Heart right ventricle (tissue), 16 donors: ENCODE measurements at places on chromosomes 12 and 14. TPM values are rescaled to one million over a fixed set of nuclear protein-coding genes. Genes with fewer than 3 reads are reported as not detected.

The KRT6C gene
- not detected for total RNA-seq

The SLC4A8 gene
- total RNA-seq, result 0.61 TPM

The CEBPE gene
- not detected for total RNA-seq

The ZFC3H1 gene
- total RNA-seq, result 26.5 TPM

The DEPDC4 gene
- total RNA-seq, result 0.71 TPM

The CLEC2A gene
- not detected for total RNA-seq

The CNPY2 gene
- total RNA-seq, result 28.7 TPM

The ZNF10 gene
- total RNA-seq, result 6.5 TPM

The EXOC3L4 gene
- total RNA-seq, result 0.49 TPM

The TAS2R43 gene
- total RNA-seq, result 0.28 TPM

- no peaks in the 10 kb centered on the region for H3K27me3 ChIP-seq
- H3K27ac ChIP-seq, result no peak overlapping the region
- no peak overlapping the region for H3K4me3 ChIP-seq
- no peak for DNase-seq
Measured at GRCh38 chr14:85595981-85596380, 66.0 kb downstream of the FLRT2 start.

GRCh38 chr12:102977945-102978706 lies 20.7 kb downstream of the ASCL1 start:
- no peak overlapping the region for H3K4me3 ChIP-seq
- no peaks in the 10 kb centered on the region for H3K27me3 ChIP-seq
- no peak for DNase-seq
- H3K4me1 ChIP-seq, result no peaks in the 10 kb centered on the region

- H3K27me3 ChIP-seq, result no peaks in the 10 kb centered on the region
- no peak overlapping the region for H3K4me3 ChIP-seq
- H3K27ac ChIP-seq, result no peak overlapping the region
- peaks cover 5% of the 10 kb centered on the region for H3K36me3 ChIP-seq
Measured at GRCh38 chr12:32116897-32117296, 10.2 kb downstream of the BICD1 start.

DNA sequence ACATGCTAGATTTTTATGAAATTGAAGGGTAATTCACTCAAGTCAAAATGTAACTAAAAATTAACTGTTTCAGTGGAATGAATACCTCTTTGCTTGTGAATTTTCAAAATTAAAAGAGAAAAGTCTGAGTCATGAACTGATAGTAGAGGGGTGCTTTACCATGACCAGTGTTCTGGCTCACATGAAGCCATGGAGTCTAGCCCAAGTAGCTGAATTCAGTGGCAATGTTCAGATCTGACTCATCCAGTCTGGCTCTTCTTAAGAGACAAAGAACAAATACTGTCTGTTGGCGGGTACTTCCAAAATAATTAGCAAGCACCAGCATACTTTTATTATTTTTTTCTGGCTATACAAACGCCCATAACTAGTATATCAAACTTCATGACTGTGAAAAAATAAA lies 366.3 kb upstream of the GARIN6 start:
- H3K4me1 ChIP-seq, result no peaks in the 10 kb centered on the region
- no peak for DNase-seq
- no peaks in the 10 kb centered on the region for H3K27me3 ChIP-seq
- no peak overlapping the region for H3K27ac ChIP-seq
- no peak overlapping the region for H3K4me3 ChIP-seq

GRCh38 chr12:81998761-81999378 lies 239.7 kb upstream of the PPFIA2 start:
- no peak overlapping the region for H3K27ac ChIP-seq
- H3K36me3 ChIP-seq, result no peaks in the 10 kb centered on the region
- H3K4me3 ChIP-seq, result no peak overlapping the region
- H3K4me1 ChIP-seq, result no peaks in the 10 kb centered on the region
- no peaks in the 10 kb centered on the region for H3K27me3 ChIP-seq
- DNase-seq, result no peak

DNA sequence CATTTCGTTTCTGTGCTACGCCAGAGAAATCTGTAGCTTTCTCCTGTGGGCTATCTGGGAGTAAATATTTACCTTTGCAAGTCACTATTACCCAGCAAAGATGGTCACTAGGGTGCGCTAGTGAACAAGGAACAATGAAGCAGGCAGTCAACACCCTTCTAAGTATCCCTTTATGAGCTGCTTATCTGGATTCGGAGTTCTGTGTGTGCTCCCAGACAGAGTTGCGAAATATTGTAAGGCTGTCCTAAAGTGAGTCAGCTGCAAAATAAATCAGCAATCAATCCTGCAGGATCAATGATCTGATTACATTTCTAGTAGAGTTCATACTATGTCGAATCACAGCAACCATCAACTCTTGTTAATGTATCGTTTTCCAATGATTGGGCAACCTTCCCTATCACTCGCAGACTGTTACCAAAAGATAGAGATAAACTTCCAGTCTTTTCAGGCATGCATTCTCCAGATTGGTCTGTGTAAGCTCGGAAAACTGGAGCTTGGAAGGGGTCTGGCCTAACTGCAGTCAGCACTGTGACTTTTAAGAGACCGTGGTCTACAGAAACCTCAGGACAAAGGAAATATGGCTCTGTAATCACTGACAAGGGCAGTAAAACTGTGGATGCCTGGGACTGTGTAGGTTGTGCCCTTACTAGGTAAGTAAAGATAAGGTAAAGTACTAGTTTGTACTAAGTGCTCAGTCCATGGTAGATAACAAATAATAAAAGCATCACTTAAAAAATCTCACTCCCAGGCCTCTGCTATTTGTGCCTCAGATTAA lies 133.5 kb downstream of the KCNK10 start:
- H3K27me3 ChIP-seq, result peaks cover 27% of the 10 kb centered on the region
- H3K4me1 ChIP-seq, result no peaks in the 10 kb centered on the region
- peak overlapping the region; percentile 38 for H3K4me3 ChIP-seq
- DNase-seq, result peak; percentile 78

- no peaks in the 10 kb centered on the region for H3K27me3 ChIP-seq
- H3K4me3 ChIP-seq, result no peak overlapping the region
- H3K36me3 ChIP-seq, result no peaks in the 10 kb centered on the region
Measured at GRCh38 chr12:3148366-3149000, 71.3 kb downstream of the TSPAN9 start.

GRCh38 chr14:60303745-60304144 lies 54.7 kb downstream of the PPM1A start:
- no peaks in the 10 kb centered on the region for H3K27me3 ChIP-seq
- peak; percentile 39 for DNase-seq
- no peak overlapping the region for H3K4me3 ChIP-seq
- no peaks in the 10 kb centered on the region for H3K36me3 ChIP-seq

GRCh38 chr12:78099806-78100205 lies 269.1 kb downstream of the NAV3 start:
- H3K4me3 ChIP-seq, result no peak overlapping the region
- no peaks in the 10 kb centered on the region for H3K4me1 ChIP-seq
- H3K27ac ChIP-seq, result no peak overlapping the region
- no peaks in the 10 kb centered on the region for H3K36me3 ChIP-seq
- H3K27me3 ChIP-seq, result no peaks in the 10 kb centered on the region

DNA sequence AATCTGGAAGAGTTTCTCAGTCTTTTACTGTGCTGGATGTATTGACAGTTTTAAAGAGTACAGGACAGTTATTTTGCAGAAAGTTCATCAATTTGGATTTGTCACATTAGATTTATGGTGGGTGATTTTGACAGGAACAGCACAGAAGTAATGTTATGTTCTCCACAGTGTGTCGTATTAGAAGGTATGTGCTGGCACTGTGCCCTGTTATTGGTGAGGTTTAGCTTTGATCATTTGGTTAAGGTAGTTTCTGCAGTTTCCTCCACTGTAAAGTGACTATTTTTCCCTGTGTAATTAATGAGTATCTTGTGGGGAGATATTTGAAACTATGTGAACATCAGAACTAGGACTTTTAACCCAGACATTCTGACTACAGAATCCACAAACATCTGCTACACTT lies 308.5 kb upstream of the TBX3 start:
- no peaks in the 10 kb centered on the region for H3K36me3 ChIP-seq
- H3K4me3 ChIP-seq, result no peak overlapping the region
- no peaks in the 10 kb centered on the region for H3K27me3 ChIP-seq
- no peaks in the 10 kb centered on the region for H3K4me1 ChIP-seq
- DNase-seq, result no peak

GRCh38 chr14:53432378-53432802 lies 279.3 kb upstream of the DDHD1 start:
- H3K36me3 ChIP-seq, result no peaks in the 10 kb centered on the region
- no peak for DNase-seq
- H3K27ac ChIP-seq, result no peak overlapping the region
- H3K4me1 ChIP-seq, result no peaks in the 10 kb centered on the region
- no peak overlapping the region for H3K4me3 ChIP-seq

DNA sequence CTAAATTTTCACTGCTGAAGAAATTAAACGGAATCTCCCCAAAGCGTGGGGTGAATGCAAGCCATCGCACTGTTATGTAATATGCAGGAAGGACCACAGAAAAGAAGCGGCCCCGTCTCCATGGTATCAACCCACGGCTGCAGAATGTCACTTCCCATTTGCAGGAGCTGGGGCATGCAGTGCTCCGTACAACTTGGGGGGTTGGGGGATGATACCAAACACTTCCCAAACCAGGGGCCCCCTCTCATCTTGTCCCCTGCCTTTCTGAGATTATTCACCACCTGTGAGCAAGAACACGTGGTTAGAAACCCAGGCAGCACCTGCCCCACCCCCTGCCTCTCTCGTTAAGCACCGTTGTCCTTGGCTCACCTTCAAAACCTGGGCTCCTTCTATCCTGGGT lies 505.1 kb upstream of the TMEM132C start:
- no peak overlapping the region for H3K27ac ChIP-seq
- no peaks in the 10 kb centered on the region for H3K4me1 ChIP-seq
- H3K36me3 ChIP-seq, result no peaks in the 10 kb centered on the region
- H3K27me3 ChIP-seq, result no peaks in the 10 kb centered on the region

DNA sequence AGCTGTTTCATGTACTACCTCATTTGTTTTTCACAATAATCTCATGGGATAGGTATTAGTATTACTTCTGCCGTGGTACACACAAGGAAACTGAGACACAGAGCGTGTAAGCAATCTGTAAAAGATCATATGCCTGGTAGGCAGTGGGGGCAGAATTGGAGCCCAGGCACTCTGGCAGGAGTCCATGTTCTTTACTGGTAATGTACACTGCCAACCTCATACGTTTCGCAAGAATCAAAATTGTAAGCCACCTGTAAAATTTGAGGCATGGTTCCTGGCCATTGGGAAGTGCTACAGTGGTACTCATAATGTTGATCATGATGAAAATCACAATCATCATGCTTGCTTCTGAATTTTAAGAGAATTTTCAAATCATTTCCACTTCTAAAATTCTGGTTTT lies 40.7 kb downstream of the TMTC1 start:
- peak overlapping the region; percentile 41 for H3K27ac ChIP-seq
- no peak for DNase-seq
- H3K4me1 ChIP-seq, result peaks cover 53% of the 10 kb centered on the region
- H3K4me3 ChIP-seq, result no peak overlapping the region

- H3K4me1 ChIP-seq, result no peaks in the 10 kb centered on the region
- no peak overlapping the region for H3K27ac ChIP-seq
- no peaks in the 10 kb centered on the region for H3K36me3 ChIP-seq
- no peak for DNase-seq
- H3K4me3 ChIP-seq, result no peak overlapping the region
Measured at GRCh38 chr12:46985816-46986215, 93.6 kb upstream of the PCED1B start.

GRCh38 chr12:120720234-120720986 lies 5.2 kb upstream of the ACADS start:
- H3K36me3 ChIP-seq, result peaks cover 86% of the 10 kb centered on the region
- DNase-seq, result no peak
- no peak overlapping the region for H3K27ac ChIP-seq
- no peak overlapping the region for H3K4me3 ChIP-seq
- H3K27me3 ChIP-seq, result no peaks in the 10 kb centered on the region
- no peaks in the 10 kb centered on the region for H3K4me1 ChIP-seq

DNA sequence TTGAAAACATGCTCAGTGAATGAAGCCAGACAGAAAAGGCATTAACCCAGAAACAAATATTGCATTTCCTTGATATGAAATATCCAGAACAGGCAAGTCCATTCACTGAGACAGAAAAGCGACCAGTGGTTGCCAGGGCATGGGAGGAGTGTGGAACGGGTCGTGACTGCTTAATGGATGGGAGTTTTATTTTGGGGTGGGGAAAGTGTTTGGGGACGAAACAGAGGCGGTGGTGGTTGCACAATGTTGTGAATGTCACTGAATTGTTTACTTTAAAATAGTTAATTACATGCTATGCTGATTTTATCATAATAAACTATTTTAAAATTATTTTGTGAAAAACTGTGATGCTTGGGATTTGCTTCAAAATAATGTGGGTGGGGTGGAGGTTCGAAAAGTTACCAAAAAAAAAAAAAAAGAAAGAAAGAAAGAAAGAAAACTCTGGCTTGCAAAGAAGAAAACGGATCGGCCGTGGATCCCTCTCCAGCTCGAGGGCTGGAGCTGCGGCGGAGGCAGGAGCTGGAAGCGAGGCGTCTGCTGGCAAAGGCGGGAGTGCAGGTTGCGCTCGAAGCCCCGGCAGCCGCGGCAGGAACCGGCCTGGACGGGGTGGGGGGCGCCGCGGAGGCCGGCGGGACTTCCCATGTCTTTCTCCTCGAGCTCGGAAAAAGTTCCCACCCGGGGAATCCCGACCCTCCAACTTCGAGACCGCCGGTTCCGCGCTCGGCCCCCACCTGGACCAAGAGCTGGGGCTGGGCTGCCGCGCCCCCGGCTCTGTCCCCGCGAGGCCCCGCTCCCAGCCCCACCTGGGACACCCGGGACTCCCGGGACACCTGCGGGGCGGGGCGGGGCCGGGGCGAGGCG lies 524 bp upstream of the P2RX2 start:
- H3K4me3 ChIP-seq, result no peak overlapping the region
- peaks cover 33% of the 10 kb centered on the region for H3K27me3 ChIP-seq
- DNase-seq, result no peak

DNA sequence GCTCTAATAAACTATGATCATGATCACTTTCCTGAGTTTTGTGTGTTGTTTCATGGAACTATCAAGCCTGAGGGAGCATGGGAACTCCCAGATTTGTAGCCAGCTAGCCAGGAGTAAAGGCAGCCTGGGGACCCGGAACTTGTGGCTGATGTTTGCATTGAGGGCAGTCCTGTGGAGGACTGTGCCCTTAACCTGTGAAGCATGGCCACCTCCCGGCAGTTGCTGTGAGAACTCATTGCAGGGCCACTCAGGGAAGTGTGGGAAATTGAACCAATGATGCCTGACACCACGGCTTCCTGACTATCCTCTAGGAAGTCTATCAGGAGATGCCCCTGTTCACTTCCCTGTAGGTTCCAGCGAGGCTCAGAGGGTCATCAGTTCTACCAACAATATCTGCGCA lies 250.6 kb downstream of the DAD1 start:
- peaks cover 5% of the 10 kb centered on the region for H3K4me1 ChIP-seq
- H3K27ac ChIP-seq, result peak overlapping the region; percentile 60
- no peak overlapping the region for H3K4me3 ChIP-seq
- DNase-seq, result no peak

GRCh38 chr14:93906341-93907329 lies 20.5 kb upstream of the FAM181A start:
- H3K27me3 ChIP-seq, result peaks cover 13% of the 10 kb centered on the region
- no peaks in the 10 kb centered on the region for H3K4me1 ChIP-seq
- no peak for DNase-seq
- H3K4me3 ChIP-seq, result no peak overlapping the region
- no peaks in the 10 kb centered on the region for H3K36me3 ChIP-seq

- H3K27me3 ChIP-seq, result no peaks in the 10 kb centered on the region
- no peaks in the 10 kb centered on the region for H3K4me1 ChIP-seq
- no peak overlapping the region for H3K4me3 ChIP-seq
- H3K36me3 ChIP-seq, result no peaks in the 10 kb centered on the region
- no peak for DNase-seq
Measured at GRCh38 chr12:38016602-38017001, 300.0 kb upstream of the ALG10B start.
